ENCODE measurements at places on chromosomes 3 and 15.
A peak's percentile ranks its signal among the peaks of the same experiment; 100 is the strongest.

DNA sequence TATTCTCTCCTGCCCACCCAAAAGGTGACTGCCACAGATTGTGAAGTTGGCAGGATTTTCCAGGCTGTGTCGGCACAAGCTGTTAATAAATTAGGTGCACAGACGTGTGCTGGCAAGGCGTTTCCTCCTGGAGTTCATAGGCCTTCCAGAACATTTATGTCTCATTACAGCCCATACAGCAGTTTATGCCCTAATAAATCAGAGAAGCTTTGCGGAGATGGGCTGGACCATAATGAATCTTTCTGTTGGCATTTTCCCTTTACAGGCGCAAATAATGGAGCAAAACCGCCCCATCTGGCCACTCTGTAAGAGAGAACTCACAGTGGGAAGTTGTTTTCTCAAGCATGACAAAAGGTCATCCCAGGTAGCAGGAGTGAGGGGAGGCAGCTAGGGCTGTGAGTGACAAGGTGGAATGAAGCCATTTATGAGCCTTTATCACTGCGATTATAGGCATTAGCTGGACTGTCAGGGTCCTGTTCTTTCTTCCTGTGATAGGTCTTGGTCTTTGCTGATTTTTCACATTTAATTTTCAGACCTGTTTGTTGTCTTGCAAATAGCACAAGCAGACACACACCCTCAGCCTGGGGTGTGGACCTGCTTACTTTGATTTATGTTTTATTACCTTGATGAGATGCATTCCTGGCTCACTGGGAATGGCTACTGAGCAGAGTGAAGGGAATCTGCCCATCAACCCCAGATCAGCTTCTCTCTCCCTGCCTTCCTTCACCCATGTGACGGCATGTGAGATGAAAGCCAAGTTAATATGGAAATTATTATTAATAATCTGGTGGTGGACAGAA, 257.5 kb downstream of the LRTM1 start:
- DNase-seq = no peak

DNA sequence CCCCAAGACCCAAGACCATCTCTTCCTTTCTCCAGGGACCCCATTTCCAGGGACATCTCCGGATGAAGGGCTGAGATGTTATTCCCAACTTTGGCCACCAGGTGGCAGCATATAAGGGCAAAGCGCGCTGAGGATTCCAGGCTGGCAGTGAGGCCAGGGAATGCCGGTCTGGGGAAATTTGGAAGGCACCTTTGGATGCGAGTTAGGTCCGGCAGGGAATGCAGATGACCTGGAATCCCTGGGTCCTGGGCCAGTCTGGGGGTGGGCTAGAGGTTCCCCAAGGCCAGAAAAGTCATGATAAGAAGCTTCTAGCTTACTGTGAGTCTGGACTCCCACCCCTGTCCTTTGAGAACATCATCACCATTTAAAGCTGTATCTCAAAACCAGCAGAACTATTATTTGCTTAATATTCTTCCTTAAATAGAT, 1.6 kb upstream of the CHST13 start:
- DNase-seq = peak; percentile 68

- peak; percentile 86 for DNase-seq
These were observed 67.1 kb downstream of the MB21D2 start for GRCh38 chr3:192850451-192850981.

- DNase-seq = peak; percentile 14
These were observed 5.5 kb downstream of the RASGRP1 start for GRCh38 chr15:38559131-38559530.

DNA sequence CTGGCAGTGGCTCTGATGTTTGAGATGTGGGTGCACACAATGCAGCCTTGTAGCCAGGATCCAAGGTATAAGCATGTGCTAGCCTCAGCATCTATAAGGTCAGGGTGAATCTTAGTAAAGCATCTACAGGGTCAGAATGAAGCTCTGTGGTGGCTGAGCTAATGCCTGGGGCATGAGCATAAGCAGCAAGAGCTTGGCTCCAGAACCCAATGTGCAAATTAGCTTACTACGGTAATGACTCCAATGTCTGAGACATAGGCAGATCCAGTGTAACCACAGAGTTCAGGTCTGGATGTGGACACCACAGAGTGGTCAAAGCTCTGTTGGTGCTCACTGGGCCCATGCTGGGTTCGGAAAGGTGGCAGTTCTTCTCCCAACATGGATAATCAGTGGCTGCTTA, 304.5 kb upstream of the NECTIN3 start:
- no peak for DNase-seq

DNA sequence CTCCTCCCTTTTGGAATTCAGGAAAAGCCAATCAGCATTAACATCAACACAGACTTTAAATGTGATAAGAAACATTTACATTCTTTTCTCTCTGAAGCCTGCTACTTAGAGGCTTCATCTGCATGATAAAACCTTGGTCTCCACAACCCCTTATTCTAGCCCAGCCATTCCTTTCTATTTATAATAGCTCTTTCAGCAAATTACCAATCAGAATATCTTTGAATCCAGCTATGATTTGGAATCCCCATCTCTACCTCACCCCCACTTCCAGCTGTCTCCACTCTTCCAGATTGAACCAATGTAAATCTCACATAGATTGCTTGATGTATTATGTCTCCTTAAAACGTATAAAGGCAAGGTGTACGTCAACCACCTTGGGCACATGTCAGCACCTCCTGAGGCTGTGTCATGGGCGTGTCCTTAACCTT, 139.7 kb downstream of the TUSC7 start:
- no peak for DNase-seq

DNA sequence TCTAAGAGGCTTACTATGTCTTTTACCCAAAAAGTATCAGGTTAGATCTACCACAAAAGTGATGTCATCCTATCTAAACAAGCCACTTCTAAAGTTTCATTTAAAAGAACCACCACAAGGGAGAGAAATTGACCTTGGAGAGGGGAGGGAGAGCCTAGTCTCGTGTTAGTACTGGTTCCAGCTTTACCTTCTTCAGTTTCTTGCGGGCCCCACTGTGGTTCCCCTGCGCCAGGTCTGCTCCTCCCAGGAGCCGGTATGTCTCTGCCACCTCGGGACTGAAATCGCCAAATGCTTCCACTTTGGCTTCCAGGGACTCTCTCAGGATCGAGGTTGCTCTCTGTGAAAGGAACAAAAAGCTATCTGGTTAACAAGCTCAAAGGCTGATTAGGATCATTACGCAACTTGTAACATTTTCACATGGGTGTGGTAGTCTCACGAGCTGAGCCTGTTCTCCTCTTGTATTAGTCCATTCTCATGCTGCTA, 51.1 kb downstream of the SYNM start:
- DNase-seq = no peak

DNA sequence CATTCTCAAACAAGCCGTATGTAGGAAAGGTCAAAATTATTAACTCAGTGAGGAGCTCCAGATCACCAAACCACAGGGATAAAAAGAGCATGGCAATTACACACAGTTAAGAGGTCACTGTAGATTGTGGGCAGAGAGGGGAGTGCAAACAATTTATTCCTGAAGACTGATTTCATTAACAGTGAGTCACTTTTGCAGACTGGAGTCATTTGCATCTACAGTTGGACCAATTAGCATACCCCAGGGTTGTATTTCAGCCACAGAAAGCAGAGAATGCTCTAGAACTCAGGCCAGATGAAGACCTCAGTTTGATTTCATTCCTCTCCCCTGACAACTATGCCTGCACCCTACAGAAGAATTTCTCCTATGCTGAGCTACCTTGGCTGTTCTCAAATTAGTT, 40.1 kb downstream of the SETMAR start:
- DNase-seq = peak; percentile 69

DNA sequence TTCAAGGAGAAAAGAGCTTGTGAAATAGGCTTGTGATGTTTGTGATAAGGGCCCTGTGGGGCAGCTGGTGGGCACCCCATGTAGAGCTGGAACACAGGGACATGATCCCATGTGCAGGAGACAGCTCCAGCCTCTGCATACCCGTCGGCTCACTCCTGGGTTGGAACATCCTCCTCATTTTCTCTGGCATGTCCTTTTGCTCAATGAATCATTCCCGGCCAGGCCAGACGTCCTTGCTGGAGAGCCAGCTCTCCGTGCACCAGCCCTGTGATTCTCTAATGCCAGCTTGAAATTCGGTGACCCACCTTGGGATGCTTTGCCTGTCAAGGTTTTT, 77.3 kb downstream of the SMAD3 start:
- DNase-seq = peak; percentile 92

DNA sequence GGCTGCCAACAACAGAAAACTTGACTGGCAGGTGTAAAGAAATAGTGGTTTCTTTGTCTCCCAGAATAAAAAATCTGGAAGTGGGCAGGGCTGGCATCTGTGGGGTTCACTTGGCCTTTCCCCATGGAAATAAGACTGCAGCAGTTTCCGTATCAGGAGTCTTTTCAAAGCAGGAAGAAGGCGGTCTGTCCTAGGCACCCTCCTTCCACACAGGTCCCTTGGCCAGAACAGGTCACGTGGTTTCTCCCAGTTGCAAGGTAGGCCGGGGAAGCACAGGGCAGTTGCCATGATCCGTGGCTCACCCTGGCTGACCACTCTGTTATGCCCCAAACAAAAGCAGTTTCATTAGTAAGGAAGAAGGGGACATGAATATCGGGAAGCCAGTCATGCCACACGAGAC, 45.4 kb downstream of the ZDHHC19 start:
- DNase-seq = no peak

GRCh38 chr3:121970047-121970446, 52.0 kb downstream of the ILDR1 start:
- no peak for DNase-seq

DNA sequence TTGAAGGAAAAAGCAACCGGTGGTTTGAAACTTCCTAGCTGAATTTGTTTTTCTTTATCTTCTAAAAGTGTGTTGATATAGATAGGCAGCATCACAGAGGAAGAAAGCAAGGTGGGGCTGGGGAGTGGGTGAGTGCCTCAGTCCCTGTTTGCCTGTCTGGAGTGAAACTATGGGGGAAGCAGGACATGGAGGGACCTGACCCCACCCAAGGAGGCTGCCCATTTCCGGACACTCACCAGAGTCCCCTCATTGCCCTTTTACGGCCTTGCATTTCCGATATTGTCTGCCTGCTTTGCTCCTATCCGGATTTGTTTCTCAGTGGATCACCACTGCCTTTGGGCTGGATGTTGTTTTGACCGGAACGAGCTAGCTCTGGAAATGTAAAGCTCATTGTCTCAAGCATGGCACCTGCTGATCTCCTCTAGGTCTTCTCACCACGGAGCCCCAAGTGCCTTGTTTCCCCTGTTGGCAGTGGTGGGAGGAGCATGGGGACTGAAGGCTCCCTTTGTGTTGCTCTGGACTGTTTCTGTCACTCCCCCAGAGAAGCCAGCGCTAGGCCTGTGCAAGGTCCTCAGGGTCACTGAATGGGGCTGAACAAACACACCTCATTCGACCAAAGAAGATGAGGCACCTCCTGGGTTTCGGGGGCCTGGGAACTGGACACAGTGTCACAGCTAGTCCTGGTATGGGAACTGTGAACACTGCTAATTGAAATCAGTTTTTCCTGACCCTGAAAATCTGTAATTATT, 7.0 kb downstream of the CLDN11 start:
- no peak for DNase-seq

DNA sequence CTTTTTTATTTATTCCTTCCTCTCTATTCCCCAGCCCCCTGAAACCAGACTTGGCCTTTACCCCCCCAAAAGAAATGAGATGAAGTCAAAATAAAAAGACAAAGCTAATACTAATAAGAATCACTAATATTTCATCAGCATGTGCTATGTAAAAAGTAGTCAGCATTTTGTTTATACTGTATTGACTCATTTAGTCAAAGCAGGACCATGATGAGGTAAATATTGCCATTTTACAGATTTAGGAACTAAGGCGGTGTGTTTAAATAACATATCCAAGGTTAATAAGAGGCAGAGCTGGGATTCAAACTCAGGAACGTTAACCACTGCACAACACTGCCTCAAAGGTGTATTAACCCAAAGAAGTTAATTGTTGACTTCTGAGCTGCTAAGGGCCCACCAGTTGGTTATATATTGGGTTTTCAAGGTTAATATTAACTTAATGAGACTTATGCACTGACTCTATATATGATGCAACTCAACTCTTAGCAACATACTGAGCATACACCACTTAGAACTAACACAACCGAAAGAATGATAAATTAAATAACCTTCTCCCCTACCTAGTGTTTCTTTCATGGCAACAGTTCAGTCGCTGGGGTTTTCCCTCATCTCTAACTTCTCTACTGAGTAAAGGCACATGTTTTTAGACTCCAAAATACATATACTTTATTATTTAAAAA, 34.7 kb downstream of the FOXP1 start:
- DNase-seq = no peak

DNA sequence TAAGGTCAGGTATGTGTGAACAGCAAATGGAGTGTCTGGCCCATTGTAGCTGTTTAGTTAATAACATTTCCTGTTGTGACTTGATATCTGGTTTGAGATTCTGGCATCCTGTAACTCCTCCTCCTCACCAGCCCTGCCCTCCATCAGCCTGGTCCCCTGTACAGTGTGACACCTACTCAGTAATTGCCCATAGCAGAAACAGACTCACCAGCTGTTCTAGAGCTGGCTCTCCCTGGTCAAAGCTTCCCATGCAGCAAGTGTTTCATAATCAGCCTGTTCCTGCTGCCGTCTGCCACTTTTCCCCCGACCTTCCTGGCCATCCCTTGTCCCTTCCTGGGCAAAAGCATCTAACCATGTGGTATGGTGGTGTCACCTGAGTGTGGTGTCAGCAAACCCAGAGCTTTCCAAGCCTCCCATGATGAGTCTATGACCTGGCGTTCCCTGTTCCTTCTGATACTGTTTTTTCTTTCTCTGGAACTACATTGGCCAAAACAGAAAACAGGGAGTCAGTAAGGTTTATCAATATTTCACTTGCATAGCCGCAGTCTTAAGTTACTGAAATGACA, 55.4 kb downstream of the B3GALNT1 start:
- DNase-seq = no peak

- DNase-seq = peak; percentile 83
These were observed 325.5 kb downstream of the SATB1 start for GRCh38 chr3:18099611-18100010.

DNA sequence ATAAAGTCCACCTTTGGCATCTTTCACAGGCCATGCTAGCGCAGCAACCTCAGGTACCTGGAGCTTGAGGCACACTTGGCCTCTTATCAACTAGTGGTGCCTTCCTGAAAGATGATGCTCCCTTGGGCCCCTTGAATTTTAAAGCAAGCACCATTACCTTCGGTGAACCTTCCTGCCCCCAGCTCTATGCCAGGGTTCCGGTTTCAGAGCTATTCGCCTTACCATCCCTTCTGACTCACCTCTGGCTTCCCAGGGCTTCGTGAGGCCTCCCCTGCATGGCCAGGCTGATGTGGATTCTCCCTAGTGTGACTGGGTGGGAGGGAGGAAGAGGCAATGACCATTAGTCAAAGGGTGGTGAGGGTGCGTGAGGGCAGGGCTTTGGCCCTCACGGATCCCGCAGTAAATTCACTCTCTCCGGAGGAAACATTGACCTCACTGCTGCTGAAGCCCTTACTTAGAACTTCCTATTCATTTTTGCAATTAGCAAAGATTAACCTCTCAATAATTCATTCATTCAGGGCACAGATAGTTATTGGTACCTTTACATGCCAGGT, 16.3 kb downstream of the BHLHE40 start:
- DNase-seq = peak; percentile 98
